ENCODE measurements at places on chromosomes 4 and X.

DNA sequence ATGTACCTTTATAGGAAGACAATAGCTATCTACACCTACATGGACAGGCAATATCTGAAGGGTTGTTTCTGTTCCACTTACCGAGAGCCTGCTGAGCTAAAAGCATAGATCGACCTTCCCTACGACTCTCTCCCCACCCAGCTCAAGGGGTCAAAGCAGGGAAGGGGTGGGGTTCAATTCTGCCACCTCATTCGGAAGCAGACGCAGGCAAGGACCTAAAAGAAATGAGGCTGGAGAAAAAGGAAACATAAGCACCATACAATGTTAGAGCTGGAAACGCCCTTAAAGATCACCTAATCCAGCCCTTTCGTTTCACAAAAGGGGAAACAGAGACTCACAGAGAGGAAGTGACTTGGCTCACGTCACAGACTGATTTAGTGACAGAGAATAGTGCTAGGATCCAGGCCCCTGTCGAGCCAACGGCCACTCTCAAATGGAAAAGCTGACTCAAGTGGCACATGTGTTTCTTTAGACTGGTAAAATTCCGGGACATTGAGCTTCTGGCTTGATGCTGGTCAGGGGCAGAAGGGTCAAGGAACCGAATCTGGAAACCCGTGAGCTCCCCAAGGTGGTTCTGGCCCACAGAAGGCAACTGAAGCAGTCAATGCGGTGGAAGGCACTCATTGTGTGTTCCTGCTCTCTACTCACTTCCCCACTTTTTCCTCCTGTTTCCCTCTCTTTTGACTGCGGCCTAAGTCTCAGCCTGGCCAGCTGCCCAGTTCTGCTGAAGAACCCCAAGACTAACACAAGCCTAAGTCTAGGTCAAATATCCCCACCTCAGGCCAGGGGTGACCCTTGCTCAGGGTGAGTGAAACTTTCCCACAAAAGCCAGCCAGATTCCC, 7.5 kb downstream of the SEPTIN6 start:
- peak; percentile 88 for DNase-seq

- DNase-seq = peak; percentile 77
Observed at GRCh38 chr4:128847082-128847724, 37.7 kb downstream of the JADE1 start.

GRCh38 chr4:102758241-102759160, 2.3 kb downstream of the MANBA start:
- DNase-seq = no peak

- peak; percentile 64 for DNase-seq
Observed at GRCh38 chr4:159446266-159446976, 343.5 kb downstream of the RAPGEF2 start.

DNA sequence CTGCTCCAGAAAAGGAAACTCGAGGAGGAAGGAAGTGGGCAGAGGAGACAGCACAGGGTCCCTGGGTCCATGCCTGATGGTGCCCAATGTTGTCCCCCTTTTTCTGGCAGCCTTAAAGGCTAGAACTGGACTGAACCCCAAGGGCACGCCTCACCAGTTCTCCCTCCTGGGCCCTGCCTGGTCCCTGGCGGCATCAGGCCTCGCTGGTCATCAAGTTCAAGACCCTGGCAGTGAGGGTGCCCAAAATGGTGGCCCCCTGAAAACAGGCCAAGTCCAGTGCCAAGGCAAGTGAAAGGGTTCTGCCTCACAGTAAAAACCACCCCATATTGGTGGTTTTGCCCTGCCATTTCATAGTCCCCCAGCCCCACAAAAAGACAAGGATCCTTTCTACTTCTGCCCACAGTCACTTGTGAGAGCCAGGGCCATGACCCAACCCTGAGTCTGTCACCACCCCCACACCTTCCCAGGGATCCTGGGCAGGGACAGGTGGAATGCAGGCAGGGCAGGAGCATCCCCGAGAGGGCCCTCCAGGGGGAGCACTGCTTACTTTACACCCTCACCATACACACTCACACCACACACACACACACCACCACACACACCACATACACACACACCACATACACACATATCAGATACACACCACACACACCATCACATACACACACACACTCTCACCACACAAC, 107.6 kb downstream of the DCTD start:
- peak; percentile 18 for DNase-seq

GRCh38 chrX:10015723-10016518, 48.8 kb downstream of the CLDN34 start:
- DNase-seq = no peak

- DNase-seq = no peak
Observed at GRCh38 chr4:68132342-68132741, 2.7 kb upstream of the TMPRSS11F start.

DNA sequence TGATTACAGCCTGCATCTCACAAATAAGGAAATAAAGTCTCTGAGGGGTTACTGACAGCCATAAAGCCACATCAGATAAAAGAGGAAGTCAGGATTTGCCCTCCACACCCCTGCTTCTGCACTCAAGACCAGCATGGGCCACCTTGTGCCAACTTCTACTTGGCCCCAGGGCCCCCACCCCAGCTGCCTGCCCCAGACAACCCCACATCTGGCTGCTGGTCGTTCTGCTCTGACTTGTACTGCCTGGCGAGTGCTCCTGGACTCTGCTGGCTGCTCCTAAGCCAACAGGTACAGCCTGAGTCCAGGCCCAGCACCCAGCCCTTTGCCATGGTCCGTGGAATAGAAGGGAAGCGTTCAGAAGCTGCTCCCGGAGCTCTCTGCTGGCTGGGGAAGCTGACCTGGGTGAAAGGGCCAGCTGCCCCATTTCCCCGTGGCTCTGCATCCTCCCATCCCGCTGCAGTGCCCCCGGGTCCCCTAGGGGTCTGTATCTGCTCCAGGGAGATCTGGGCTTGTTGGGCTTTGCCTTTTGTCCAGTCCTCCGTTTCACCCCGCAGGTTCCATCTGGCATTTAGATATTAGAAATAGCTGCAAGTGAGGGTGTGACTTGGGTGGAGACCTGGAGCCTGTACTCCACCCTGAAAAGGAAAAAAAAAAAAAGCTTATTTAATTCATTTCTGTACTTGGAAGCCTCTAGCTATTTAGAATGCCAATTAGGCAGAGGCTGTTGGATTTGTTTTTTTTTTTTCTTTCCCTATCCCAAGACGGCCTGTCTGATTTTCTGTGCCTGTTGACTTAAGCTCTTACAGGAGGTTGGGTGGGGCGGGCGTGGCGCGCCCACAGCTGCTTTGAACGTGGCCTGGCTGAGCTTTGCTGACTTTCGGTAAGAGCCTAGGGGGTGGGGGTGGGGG, 194.7 kb downstream of the PTTG2 start:
- peak; percentile 67 for DNase-seq

DNA sequence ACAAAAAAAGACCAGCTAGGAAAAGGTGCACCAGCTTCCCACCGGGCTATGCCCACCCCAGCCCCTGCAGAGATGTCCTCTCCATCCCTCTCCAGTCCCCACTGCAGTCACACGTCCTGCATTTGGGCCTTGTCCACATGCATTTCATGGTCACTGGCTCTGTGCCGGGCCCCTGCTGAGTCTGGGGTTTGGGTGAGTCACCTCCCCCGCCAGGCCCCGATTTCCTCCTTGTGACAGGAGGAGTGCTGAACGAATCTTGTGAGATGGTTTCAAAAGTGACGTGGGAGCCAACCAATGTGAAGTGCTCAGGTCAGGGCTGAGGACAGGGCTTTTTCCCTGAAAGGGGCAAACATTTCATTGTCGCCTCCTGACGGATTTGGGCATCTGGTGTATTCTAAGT, 7.1 kb downstream of the CPZ start:
- peak; percentile 89 for DNase-seq

DNA sequence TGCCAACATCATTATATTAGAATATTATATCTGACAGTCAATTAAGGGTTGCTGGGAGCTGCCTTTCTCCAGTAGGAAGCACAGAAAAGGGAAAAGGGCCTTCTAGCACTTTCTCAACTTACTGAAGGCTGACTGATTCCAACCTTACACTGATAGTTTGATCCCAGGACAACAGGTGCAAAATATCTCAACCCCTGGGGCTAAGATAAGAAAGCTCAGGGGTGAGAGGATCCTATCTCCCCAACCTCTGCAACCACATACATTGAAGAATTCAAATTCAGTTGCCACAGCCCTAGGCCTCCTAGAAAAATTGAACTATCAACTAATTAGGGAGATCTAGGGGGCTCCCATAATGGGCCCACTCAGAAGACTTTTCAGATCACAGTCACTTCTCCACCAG, 179.1 kb upstream of the GPRIN3 start:
- no peak for DNase-seq

- no peak for DNase-seq
Observed at GRCh38 chr4:145154573-145154972, 25.8 kb downstream of the OTUD4 start.

DNA sequence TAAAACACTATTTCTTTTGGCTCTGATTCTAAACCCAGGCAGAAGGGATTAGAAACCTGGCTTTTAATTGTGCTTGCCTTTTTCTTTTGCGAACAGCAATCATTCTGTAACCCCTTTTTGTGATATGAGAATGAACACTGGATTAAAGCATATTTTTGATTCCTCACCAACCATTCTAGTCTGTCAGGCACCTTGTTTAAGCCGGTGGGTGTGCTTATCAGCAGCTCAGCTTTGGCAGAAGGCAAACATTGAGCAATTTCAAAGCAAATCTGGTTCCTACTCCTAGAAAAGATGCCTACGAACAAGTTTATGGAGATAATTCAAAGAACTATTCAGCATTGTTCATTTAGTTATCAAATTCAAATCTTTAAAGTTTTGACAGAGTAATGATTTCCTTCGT, 265.1 kb upstream of the FAM241A start:
- no peak for DNase-seq

- DNase-seq = peak; percentile 27
Observed at GRCh38 chr4:37765741-37766140, 60.7 kb upstream of the PGM2 start.

DNA sequence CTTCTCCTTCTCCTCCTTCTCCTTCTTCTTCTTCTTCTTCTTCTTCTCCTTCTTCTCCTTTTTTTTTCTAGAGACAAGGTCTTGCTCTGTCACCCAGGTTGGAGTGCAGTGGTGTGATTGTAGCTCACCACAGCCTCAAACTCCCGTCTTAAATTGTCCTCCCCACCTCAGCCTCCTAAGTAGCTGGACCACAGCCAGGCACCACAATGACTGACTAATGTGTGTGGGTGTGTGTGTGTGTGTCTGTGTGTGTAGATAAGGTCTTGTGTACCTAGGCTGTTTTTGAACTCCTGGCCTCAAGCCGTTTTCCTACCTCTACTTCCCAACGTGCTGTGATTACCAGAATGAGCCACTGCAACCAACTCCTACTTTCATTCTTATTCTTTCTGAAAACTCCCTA, 390.9 kb downstream of the ADAM29 start:
- no peak for DNase-seq

All from NB4 (cell line).